Fibroblast of the aortic adventitia (primary cell): ENCODE measurements at places on chromosomes 1 and 21.

DNA sequence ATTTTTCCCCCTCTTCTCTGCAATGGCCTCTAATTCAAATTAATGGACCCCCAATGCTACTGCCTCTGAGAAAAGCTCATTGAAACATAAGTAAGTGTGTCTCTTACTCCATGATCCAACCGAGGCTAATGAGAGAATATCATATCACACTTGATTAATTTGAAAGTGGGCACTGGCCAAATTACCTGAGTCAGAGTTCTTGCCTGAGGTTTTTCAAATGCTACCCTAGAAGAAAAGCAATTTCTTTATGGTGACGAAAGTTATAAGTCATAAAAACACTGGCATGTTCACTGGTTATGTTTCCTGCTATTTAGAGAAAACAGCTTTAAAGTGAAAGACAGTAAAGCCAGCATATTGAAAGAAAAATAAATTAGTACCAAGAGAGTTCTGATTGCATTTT is 368.8 kb upstream of the TMPRSS15 start:
- no peak for DNase-seq

- DNase-seq: peak; percentile 97
Observed at GRCh38 chr1:67724928-67725560, 40.0 kb downstream of the GADD45A start.

DNA sequence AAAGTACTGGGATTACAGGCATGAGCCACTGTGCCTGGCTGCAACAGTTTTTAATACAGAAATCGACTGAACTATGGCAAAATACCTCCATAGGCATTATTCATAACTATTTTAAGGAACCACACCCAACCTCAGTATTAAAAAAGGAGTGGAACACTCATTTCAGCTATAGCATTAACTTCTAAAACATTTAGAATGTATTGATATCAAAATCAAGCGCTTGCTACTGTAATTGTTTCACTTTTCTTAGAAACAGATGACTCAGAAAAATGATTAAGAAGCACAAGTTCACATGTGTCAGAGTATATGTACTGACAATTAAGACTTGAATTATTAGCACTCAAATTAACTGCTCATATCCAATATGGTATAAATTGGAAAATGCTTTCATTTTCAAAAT is 15.1 kb downstream of the AIDA start:
- no peak for DNase-seq

DNA sequence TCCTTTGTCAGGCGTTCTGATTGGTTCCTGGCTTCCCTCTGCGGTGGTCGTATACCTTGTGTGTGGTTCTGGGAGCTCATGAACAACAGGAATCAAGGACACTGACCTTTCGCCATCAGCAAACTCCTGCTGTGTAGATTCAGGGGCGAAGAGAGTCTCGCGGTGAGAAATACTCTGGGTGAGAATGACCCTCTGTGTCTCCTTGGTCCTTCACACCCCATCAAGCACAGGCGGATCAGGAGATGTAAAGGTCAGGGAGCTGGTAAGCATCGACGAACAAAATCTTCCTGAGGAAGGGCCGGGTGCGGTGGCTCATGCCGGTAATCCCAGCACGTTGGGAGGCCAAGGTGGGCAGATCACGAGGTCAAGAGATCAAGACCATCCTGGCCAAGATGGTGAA is 207.2 kb downstream of the KIF26B start:
- DNase-seq: no peak

DNA sequence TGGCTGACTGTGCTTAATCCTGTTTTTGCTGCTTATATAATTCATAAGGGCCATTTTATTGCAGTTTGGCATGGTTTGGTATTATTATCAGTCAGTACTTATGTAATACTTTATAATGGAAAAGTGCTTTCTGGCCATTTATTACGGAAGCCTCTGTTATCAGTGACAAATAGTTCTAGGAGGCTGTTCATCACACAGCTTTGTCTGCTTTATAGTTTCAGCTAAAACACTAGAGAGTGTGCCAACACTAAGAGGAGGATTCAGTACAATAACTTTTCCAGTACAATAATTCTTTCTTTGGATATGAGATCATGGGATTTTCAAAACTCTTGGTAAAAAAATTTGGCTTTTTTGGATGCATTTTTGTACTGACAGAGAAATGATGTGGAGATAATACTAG is 102.9 kb upstream of the PTGFR start:
- DNase-seq: peak; percentile 94

GRCh38 chr1:111213412-111213811 is 13.0 kb upstream of the DENND2D start:
- no peak for DNase-seq

DNA sequence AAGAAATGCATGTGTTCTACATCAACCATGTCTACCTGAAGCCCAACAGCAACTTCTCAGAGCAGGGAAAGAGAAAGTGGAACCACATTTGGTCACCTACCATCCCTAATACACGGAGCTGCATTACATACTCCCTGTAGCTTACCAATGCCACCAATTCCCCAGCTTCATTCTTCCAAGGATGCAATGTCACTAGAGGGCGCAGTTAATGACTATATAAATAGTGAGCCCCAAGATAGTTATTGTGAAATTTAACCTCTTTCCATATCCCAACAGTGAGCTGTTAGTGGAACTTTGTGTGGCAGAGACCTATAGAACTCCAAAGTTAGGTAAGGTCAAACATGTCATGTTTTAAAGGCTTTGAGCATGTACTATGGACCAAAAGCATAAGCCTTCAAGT is 618.3 kb downstream of the SMYD3 start:
- peak; percentile 49 for DNase-seq

DNA sequence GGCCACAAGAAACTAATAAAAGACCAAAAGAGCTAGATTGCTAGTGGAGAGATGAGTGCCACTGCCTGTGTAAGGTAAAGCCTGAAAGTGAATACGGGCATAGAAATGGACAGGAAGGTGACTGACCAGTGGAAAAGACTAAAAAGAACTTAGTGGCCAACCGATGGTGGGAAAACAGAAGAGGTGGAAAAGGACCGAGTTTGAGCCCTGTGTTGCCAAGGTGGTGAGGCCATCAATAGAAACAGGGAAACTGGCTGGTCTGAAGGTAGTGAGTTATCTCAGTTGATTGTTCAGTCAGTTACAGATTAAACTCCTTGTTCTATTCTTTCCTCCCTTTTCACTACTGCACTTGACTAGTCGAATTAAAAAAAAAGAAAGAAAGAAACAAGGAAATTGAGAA is 2.5 kb downstream of the WDR77 start:
- no peak for DNase-seq

DNA sequence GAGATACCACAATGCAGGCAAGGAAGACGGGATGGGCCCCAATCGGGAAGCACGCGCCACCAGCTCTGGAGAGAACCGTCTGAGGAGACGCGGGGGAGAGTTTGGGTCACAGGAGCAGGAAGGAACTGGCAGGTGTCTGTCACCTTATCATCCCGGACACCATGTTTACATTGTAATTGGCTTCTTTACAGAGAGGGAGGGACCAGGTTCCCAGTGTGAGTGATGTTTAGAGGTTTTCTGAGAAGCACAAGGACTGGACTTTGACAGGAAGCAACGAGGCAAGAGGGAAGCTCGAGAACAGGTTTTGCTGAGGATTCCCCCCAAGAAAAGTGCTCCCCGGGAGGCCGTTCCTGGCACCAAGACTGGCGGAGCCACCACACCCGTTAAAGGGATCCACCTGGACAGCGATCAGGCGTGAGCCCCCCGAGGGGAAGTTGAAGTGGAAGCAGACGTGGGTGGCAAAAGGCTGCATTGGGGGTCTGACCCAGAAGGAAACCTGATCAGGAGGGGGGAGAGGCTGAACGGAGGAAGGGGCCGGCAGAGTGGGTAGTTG is 957 bp downstream of the EPS15 start:
- DNase-seq: no peak

- no peak for DNase-seq
Observed at GRCh38 chr1:63173161-63173560, 149.2 kb upstream of the FOXD3 start.

DNA sequence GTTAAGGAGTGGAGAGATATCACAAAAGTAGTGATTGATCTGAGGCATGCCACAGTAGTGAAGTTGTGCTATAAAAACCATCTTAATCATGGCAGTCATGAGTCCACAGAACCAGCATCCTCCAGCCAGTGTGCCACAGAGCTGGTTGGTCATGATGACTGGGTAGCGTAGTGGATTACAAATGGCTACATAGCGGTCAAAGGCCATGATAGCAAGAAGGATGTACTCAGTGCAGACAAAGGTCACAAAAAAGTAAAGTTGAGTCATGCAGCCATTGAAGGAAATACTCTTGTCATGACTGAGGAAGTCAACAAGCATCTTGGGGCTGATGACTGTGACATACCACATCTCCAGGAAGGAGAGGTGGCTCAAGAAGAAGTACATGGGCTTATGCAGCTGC is 6.7 kb downstream of the OR6Y1 start:
- no peak for DNase-seq

GRCh38 chr1:157963713-157964112 is 29.7 kb upstream of the KIRREL1 start:
- peak; percentile 75 for DNase-seq

DNA sequence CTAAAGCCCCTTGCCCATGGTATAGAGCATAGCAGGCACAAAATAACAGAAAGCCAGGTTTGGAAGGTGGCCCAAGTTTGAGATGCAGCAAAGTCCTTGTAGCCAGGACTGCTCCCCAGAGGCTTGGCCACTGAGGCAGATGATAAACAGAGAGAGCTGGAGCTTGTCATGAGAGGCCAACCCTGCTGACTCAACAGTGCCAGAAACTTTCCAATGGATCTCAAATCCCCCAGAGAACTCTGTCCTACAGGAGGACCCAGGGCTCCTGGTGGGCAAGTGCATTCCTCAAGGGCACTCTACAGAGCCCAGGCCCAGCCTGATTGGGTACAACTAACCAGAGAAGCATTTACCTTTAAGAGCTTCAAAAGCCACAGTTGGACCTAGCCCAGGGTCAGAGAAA is 280.7 kb downstream of the KCNH1 start:
- DNase-seq: no peak

- no peak for DNase-seq
Observed at GRCh38 chr1:16458831-16459230, 18.3 kb downstream of the NECAP2 start.

- DNase-seq: no peak
Observed at GRCh38 chr1:69898403-69898947, 306.9 kb downstream of the LRRC40 start.
